Activated naive CD4-positive, alpha-beta T cell treated with anti-CD3 and anti-CD28 coated beads, Interleukin-2, amount 50 U/mL, for 16 hours (primary cell): ENCODE measurements at places on chromosomes 3 and 15.

DNA sequence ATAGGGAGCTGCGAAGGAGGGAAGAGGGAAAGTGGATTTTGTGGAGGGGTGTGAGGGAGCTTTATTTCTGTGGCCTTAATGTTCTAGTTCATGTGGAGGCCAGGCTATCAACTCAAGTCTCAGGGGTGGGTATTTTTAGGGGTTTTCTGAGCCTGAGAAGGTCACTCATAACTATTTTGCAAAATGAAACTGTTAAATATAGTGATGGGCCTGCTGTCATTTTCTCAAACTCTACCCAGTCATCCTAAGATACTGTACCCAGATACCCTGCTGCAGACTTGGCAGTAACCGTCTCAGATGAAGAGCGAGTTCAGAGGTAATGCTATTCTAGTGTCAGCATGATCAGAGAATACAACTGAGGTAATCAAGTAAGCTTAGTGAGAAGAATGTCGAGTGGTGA is 545.0 kb upstream of the TBL1XR1 start:
- no peak for DNase-seq

GRCh38 chr3:77648214-77648613 is 608.3 kb downstream of the ROBO2 start:
- DNase-seq = no peak

DNA sequence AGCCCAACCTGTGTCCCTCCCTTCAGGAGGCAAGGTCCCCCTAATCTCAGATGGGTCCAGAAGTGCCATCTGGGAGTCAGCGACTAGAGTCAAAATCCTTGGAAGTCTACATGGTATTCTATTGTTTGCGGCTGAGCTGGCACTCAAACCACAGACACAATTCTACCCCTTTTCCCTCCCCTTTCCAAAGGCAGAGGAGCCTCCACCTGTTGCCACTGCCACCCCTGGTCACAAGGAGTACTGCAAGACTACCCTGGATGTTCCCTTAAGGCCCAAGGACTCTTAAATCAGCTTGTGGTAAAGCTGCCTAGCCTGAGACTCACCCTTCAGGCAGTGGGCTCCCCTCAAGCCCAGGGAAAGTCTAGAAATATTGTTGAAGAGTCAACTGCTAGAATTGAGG is 4.3 kb upstream of the OR5H6 start:
- no peak for DNase-seq

DNA sequence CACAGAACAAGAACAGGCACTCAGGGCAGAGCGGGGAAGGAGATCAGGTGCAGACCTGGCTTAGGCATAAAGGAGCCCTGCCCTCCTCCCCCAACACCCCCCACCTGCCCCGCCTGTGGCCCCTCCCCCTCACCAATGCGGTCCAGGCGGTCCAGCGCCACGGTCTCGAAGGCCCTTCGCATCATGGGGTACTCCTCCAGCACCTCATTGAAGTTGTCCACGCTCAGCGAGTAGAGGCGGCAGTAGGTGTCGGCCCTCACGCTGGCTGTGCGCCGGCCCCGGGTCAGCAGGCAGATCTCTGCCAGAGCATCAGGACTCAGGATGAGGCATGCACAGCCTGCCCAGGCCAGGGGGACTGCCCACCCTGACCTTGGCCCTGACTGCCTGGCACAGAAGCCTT is 44.8 kb downstream of the HCN4 start:
- no peak for DNase-seq

DNA sequence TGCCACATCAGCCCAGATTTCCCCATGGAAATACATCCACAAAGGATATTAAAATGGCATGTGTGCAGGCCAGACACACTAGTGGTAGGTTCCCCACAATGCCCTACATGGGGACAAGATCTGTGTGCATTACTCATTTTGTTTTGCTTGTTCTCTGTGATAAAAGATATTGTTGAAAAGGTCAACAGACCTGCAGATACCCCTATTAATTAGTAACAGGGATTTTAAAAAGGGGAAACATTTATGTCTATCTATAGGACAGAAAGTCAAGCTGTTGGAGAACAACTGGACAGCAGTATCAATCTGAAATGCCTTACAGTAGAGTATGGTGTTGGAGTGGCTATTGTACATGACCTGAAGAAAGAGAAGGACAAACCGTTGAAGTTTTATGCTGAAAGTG is 596.0 kb upstream of the GRM7 start:
- DNase-seq = no peak

- DNase-seq = no peak
Observed at GRCh38 chr3:193585530-193585929, 7.5 kb upstream of the OPA1 start.

GRCh38 chr15:23646165-23647000 is 1.3 kb downstream of the MAGEL2 start:
- DNase-seq = no peak

- DNase-seq = no peak
Observed at GRCh38 chr3:152511904-152512303, 243.2 kb downstream of the MBNL1 start.

DNA sequence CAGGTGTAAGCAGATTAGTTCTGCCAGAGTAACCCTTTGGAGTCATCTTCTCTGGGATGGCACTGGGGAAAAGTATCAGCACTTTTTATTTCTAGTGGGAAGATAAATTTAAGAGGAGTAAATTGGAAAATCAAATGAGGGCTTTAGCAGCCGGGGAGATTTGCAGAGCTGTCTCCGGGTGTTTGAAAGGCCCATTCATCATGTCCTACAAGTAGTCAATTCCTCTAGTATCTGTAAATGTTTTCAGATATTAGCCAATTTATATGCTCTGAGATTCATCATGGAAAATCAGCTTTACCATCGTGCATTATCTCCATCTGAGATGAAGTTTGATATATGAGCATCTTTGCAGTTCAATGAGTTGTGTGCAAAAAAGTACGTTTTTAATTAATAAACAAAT is 93.6 kb downstream of the CDIN1 start:
- no peak for DNase-seq

GRCh38 chr3:25663869-25664811 is 567 bp downstream of the TOP2B start:
- peak; percentile 69 for DNase-seq

DNA sequence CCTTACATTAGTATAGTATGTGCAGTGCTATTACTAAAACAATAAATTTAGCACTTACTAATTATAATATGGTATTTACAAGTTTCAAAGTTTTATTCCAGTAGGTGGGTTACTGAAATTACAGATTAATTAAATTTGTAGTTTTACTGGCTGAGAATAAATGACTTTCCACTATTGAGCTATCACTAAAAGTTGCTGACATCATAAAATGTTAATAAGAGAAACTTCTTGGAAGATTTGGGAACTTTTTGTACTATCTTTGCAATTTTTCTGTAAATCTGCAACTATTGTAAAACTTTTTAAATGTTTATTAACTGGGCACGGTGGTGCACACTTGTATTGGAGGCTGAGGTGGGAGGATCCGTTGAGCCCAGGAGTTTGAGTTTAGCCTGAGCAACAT is 247.7 kb downstream of the UBE2E2 start:
- DNase-seq = no peak
